ENCODE measurements at places on chromosomes 2 and 18. TPM values are rescaled to one million over a fixed set of nuclear protein-coding genes. Genes with fewer than 3 reads are reported as not detected.

The BOLA3 gene
- 42.2 TPM for total RNA-seq

GRCh38 chr2:161847910-161848309 is 223.7 kb downstream of the SLC4A10 start:
- no peak for DNase-seq

GRCh38 chr2:8673381-8673780 is 8.5 kb upstream of the ID2 start:
- DNase-seq, result no peak

DNA sequence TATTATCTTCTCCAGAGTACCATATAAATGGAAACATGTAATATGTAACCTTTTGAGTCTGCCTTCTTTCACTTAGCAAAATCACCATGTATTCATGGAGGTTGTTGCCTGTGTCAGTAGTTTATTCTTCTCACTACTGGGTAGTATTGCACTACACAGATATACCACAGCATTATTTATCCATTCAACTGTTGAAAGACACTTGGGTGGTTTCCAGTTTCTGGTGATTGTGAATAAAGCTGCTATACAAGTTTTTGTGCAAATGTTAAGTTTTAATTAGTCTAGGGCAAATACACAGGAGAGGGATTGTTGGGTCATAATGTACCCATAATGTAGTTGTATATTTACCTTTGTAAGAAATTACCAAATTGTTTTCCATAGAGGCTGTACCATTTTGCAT is 29.6 kb upstream of the RPRD1A start:
- no peak for DNase-seq

The ITGA4 gene
- total RNA-seq, result 6.6 TPM

The PJVK gene
- total RNA-seq, result 2.1 TPM

- no peak for DNase-seq
These were observed 69.6 kb downstream of the CABYR start for GRCh38 chr18:24208270-24209035.

DNA sequence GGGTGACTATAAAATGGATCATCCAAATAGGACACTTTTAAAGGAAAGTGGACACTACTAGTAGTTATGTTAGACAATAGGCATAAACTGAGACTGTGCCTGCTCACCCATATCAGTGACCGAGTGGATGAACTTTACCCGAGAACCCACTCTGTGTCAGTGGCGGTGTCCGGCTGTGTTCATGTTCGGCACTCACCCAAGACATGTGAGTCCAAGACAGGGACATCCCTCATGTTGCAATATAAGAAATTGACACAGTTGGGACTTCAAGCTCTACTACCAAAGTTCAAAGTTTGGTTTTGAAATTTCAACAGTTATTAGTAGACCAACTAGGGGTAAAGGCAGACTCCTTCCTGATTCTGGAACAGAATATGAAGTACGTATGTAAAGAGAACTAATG is 326.3 kb upstream of the TNP1 start:
- DNase-seq, result no peak

The PER2 gene
- 9.9 TPM for total RNA-seq

The CD8B2 gene
- not detected for total RNA-seq

The CFAP65 gene
- total RNA-seq, result not detected

The CCDC85A gene
- 7.6 TPM for total RNA-seq

The DNAJC10 gene
- total RNA-seq, result 76.0 TPM

DNA sequence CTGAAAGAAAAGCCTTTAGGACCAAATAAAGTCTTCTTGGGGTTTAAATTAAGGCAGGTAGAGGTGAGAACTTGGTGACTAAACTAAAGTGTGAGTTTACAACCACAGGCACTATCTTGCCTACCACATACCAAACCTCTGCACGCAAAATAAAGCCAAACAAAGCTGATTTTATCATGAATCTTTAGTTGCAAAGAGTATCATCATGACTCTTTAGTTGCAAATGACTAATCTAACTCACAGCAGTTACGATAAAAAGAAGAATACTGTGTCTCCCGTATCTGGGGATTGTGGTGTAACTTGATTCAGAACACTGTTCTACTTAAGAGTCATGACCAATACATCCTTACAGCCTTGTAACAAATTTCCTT is 11.2 kb downstream of the CFAP210 start:
- DNase-seq, result no peak

DNA sequence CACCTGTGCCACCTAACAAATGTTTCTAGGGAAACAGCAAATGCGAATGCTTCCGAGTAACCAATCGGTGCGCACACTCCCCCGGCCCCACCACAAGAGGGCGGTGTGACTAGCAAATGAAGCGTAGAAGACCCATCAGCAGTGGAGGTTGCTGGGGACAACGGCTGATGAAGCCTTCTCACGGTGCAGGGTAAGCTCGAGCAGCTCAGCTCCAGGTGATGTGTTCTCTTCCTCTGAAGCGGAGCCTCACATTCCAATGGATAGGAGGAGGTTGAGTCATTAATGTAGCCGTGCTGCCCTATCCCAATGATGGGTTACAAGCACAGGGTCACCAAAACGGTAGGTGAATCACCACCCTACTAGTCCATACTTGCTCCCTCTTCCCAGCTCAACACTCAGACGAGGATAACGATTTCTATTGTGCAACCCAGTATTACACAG is 127.6 kb upstream of the TWIST2 start:
- no peak for DNase-seq

The MALL gene
- 20.8 TPM for total RNA-seq

The PRKAG3 gene
- total RNA-seq, result not detected

DNA sequence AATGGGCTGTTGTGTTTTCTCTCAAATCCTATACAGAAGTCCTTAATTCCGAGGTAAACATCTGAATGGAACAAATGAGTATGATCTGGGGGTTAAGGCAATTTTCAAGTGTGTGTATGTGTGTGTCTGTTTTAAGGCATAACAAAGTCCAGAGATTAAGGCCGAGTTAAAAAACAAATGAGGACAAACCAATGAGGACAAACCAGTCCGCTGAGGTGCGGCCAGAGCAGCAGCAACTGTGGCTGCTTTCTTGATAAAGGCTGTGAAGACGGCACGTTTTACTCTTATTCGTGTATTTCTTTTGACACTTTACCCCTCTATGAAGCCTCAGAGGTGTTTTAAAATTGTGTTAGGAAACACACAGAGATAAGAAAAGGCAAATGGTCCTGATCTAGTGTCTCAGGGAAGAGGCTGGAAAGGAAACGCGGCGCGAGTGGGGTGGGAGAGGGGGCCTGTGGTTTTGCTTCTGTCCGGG is 495 bp upstream of the GULP1 start:
- DNase-seq, result no peak

The SERPINB10 gene
- total RNA-seq, result not detected

DNA sequence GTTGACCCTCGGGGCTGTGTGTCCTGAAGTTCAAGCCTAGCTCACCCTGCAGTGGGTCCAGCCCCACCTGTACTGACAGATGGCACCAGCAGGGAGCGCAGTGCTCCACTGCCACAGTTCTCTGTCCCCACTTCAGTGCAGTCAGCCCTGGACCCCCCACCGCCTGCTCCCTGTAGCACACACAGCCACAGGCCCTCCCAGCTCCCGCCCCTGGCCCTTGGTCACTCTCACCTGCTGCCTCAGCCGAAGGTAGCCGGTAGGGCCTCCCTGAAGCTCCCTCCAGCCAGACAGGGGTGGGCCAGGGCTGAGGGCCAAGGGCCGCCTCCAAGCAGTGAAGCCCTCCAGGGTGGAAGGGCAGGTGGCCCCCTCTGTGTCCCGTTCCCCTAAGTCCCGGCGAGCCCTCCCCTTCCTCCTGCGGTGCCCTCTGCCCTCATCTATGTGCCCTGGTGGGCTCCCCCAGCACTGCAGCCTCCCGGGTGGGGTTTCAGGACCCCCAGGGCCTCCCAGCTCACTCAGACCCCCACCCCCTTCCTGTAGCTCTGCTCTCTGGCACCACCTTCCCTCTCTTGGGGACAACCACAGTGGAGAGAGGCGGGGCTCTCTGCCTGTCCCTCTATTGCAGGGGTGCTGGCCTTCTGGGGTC is 10.8 kb upstream of the ALPP start:
- DNase-seq, result peak; percentile 68

The NEB gene
- 0.64 TPM for total RNA-seq

The MZT2B gene
- total RNA-seq, result 132 TPM

DNA sequence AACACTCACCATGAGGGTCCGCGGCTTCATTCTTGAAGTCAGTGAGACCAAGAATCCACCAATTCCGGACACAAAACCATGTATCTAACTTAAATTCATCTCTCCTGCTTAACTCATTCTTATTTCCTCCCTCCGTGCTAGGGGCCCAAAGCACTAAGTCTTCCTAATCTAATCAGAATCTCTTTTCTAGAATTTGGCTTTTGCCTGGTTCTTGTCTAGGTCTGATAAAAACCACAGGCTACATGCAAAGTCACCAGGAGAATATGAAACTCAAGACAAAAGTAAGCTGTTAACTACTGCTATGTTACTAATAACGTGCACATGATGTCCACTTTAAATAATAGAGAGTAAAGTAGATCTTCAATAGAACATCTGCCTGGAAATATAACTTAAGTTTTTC is 69.9 kb downstream of the TRIP12 start:
- no peak for DNase-seq

- no peak for DNase-seq
These were observed 339 bp downstream of the ACAA2 start for GRCh38 chr18:49813069-49813318.

DNA sequence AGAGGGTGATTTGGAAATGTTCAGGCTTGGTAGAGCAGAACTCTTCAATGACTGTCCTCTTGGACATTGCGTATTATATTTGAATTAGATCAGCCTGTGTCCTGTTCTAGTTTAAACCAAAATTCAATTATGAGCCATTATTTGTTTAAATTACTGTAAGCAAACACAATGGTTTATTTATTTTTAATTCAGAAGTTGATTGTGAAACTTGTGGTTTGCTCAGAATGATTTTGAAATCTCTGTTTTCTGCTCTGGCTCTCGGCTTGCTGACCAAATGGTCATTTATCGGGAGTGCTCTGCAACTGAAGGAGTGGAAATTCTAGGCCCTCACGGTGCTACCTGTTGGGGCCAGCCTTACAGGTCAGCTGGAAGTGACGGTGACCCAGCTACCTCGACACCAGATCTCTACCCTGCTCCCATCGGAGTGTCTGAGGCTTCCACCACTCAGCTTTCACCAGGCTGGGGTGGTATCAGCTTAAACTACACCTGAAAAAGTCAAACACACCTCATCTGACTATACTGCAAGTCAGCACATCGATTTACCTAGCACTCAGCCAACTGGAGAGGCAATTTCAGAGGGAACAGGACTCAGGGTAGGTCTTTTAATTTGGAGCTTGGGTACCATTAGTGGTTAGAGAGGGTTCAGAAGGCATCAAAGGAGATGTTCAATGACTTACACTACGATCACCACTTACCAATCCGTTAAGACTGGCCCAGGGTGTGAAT is 36.8 kb upstream of the GPD2 start:
- no peak for DNase-seq

The LAMA3 gene
- 19.6 TPM for total RNA-seq

DNA sequence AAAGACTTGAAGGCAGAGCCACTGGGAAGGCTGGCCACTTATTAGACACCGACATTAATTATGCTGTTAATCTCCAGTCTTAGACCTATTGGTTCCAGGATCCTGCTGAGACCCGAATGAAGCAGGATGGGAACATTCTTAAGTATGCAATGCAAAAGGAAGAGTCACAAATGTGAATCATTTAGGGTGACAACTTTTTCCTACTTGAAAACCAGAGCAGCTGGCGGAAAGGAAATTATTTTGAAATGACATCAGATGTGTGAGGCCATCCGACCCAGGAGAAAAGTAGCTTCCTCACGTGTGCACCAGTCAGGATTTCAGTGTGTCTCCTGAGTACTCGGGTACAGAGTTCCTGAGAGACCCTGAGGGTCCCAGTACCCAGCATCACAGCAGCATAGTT is 222.9 kb upstream of the NCKAP5 start:
- DNase-seq, result no peak

The RUFY4 gene
- 0.42 TPM for total RNA-seq

DNA sequence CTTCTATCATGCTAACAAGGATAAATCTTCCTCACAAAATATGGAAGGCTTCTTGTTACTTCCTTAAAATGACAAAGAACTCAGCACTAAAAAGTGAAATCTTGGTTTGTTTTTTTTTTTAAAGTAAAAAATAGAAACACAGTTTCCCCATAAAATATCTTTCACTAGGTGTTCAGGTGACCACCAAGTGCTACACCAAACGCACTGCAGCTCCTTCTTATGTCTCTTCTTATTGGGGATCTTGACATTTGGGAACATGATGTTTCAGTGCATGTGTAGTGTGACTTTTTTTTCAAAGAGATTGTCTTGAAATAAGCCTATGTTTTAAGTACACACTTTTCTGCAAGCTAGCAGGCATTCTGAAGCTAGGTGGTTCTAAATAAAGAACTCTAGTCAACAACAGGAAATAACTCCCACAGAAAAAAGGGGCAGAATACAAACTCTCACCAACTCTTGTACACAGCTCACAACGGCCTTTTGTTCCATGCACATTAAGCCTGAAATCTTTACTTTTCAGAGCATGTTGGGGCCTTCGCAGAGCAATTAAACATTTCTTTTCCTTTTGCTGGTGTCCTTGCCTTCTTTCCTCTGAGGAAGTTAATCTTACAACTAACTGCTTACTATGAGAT is 13.2 kb upstream of the SERTAD2 start:
- DNase-seq, result no peak

- no peak for DNase-seq
These were observed 66.2 kb downstream of the MDH1 start for GRCh38 chr2:63654959-63655358.

- DNase-seq, result no peak
These were observed 36.9 kb downstream of the MSH6 start for GRCh38 chr2:47819834-47820233.

The STRADB gene
- 34.7 TPM for total RNA-seq

The NEU2 gene
- not detected for total RNA-seq

DNA sequence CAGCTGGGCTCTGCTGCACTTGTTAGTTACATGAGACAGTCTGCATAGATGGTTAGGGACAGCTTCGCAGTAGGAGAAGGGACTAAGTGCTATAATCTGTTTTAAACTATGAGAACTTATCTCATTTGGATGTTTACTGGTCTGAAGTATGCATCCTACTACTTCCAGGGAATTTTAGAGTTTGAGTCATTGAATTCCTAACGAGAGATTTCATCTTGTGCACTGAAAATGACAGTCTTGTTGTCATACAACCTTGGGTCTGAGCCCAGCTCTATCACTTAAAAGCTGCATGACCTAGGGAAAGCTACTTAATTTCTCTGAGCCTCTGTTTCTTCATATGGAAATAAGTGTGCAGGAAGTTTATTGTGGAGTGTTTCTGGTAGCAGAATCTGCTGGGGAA is 78.4 kb downstream of the TRIM43 start:
- no peak for DNase-seq

All from mesenteric fat pad (tissue), 1 donor.